ENCODE measurements at places on chromosomes 6 and 20.

DNA sequence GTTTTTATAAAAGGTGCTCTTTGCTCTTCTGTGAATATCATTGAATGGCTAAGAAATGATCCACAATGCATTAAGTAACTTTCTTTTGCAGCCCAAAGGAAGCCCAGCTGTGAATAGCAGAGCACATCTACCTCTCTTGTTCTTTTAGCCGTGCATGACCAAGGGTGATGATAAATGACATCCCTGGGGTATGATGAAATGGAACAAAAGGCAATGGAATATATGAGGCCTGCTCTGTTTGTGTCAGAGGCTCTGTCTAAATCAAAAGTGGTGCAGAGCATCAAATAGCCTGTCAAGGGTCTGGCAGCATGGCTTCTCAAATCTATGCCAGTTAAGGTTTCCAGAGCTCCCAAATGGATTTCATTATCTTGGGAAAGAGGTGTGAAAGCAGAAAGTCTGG, 362.6 kb upstream of the RNF217 start:
- no peak for DNase-seq

GRCh38 chr6:1854296-1854695, 244.6 kb downstream of the FOXC1 start:
- no peak for DNase-seq

GRCh38 chr6:142841915-142842314, 103.1 kb downstream of the HIVEP2 start:
- DNase-seq = no peak

DNA sequence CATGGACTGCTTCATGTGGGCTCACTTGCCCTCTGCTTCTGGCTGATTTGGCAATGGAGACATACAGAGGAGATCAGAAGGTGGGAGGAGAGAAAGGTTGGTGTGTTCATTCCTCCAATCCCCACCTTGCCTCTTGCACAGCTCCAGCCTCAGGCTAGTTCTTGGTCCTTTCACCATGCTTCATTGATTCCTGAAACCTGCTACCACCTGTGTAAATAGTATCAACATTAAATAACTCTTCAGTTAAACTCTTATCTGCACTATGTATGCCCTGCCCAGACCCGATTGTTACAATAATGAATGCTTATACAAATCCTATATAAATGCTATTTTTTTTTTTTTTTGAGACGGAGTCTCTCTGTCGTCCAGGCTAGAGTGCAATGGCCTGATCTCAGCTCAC, 174.5 kb downstream of the CD83 start:
- no peak for DNase-seq

DNA sequence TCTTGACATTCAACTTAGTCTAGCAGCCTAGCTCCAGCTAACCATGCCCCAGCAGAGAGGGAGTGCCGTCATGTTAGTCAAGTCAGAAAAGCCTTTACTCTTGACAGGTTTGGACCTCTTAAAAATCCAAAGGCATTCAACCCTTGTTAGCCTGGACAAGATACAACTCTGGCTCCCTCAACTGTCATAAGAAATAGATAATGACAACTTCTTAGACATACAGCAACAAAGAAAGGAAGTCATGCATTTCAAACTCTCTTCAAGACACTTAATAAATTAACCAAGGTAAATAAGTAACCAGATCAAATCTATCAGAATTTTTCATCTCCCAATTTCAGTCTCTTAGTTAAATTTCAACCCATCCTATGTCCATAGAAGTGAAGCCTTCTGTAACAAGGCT, 22.7 kb downstream of the PTPRT start:
- DNase-seq = no peak

DNA sequence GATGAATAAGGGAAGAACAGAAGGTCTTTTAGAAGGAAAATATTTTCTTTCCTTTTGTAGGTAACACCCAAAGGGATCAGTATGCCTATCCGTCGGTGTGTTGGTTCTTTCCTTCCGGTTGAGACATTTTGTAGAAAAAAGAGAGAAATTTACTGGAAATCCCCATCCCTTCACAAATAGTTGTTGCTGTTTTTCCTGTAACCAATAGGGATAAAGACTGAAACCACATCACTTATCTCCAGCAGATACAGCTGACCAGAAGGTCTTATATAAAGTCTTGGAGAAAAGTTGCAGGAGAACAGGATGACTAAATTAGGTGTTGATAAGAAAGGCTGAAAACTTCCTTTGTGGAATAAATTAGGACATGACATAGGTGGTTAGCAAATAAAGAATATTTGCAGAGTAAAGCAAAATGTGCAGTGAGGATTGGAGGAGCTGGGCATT, 14.8 kb upstream of the HLA-DRB1 start:
- no peak for DNase-seq

- no peak for DNase-seq
These were observed 8.5 kb downstream of the SCGN start for GRCh38 chr6:25660512-25660911.

DNA sequence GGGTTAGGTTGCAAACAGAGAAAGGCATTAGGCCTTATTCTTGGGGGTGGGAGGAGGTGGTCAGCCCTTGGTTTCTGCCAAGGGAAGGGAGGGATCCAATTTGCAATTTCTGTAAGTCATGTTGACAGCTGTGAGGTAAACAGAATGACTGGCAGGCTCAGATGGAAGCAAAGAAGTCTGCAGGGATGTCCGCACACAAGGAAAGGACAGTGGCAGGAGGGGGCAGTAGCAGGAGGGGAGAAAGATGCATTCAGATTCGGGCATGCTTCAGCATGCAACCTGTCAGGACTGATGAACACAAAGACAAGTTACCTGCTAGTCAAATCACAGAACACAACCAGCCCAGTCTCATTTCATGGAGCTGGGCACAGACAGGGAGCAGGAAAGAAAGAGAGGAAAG, 217.9 kb upstream of the FOXA2 start:
- no peak for DNase-seq

- DNase-seq = peak; percentile 60
These were observed 291.2 kb downstream of the ESR1 start for GRCh38 chr6:152098683-152099082.
